ENCODE measurements at places on chromosomes 1 and 21. TPM values are rescaled to one million over a fixed set of nuclear protein-coding genes. Genes with fewer than 3 reads are reported as not detected.

The TRABD2B gene
- total RNA-seq, result 0.30 TPM

The MX2 gene
- total RNA-seq, result not detected

The SELENON gene
- total RNA-seq, result 61.0 TPM

The RGS16 gene
- 0.15 TPM for total RNA-seq
